WTC11 (cell line): ENCODE measurements at places on chromosomes 12 and 14.

- DNase-seq: no peak
These were observed 367.5 kb downstream of the DAD1 start for GRCh38 chr14:22221508-22221907.

- no peak for DNase-seq
These were observed 355.2 kb downstream of the PCNX1 start for GRCh38 chr14:71262441-71262840.

DNA sequence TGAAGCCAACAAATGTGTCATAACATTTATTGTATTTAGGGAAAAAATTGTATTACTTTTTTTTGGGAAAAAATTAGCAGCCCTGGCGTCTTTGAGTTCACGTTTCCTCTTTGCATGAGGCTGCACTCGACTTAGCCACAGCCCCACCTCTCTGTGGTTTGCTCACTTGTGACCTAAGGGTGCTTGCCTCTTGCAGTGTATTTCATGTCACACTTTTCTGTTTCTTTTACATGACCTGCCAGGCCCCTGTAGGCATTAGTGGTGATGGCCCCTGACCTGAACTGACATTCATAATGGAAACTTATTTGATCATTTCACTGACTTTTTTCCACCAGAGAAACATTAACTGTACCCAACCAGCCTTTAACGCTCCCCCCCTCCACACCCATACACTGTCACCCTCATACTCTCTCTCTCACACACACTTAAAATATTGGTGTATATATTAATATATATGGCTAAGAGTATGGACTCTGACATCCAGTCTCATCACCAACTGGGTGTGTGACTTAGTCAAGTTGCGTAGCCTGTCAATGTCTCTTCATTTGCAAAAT, 122.9 kb downstream of the PRKCH start:
- no peak for DNase-seq

GRCh38 chr14:24197056-24197450, 1.8 kb upstream of the TM9SF1 start:
- DNase-seq: no peak

DNA sequence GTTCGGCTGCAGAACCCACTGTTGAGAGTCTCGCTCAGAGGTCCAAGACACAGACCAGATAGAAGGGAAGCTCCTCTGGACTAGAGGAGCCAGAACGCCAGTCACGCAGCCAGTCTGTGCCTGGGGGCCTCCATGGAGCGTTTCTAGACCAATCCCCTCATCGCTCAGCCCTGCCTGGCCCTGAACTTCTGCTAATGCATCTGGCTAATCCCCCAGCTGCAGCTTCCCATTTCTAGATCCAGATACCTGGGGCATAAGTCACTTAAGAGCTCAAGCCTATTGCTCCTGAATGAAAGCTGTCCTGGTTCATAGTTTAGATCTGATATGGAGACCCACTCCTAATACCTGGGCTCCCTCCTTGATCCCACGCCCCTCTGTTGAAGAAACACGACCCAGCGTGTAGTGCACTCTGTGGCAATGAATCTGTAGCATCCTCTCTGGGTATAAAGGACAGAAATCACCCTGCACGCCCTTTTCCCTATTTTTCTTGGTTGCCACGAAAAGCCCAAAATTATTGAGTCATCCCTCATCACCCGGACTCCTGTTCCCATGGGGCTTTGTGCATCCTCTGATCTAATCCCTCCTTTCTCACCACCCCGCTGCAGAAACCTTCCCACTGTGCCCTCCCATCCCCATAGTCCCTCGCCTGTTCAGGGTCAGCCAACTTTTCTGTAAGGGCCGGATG, 341.6 kb upstream of the FKBP4 start:
- no peak for DNase-seq
